ENCODE measurements at places on chromosomes 2 and 18.

DNA sequence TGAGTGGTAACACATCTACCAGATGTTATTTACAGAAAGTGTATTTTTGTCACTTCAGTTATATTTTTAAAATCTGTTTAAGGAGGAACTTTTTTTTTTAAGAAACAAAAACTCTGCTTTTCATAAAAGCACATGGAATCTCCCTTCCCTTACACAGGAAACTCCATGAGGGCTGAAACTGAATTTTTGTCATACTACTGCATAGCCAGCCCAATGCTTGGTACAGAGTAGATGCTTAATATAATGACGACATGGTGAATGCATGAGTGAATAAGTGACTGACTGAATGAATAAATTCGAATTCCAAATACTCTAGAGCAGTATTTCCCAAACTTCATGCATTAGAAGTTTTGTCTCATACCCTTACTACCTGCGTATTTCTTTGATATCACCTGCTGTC, 86.5 kb downstream of the ROCK2 start:
- no peak for DNase-seq

DNA sequence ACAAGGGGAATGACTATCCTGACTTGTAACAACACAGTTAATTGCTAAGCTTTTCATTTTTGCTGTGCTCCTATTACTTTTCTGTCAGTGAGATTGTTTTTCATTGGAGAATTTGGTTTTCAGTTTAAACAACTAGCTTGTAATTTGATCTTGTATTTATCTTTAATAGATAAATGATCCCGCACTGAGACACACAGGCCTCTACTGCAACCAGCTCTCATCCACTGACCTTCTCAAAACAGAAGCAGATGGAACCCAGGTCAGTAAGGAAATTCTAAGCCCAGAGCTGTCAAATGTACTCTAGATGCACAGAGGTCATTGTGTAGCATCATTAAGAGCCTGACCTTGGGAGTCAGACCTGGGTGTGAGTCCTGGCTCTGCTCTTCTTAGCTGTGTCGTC, 30.7 kb downstream of the PTRHD1 start:
- no peak for DNase-seq

- DNase-seq = no peak
These were observed 225.4 kb downstream of the TWIST2 start for GRCh38 chr2:239073270-239073669.

GRCh38 chr2:107312240-107312639, 426.3 kb upstream of the ST6GAL2 start:
- DNase-seq = no peak

- DNase-seq = no peak
These were observed 31.3 kb downstream of the NCK2 start for GRCh38 chr2:105775809-105776559.

- DNase-seq = no peak
These were observed 74.8 kb downstream of the ARHGEF4 start for GRCh38 chr2:130911482-130911881.
